A673 (cell line): ENCODE measurements at places on chromosomes 13 and 19. TPM values are rescaled to one million over a fixed set of nuclear protein-coding genes. Genes with fewer than 3 reads are reported as not detected.

CYP4F2 gene
- total RNA-seq, result not detected in 2 replicates

C19orf44 gene
- total RNA-seq, result 8.3 and 9.8 TPM in 2 replicates

KLK15 gene
- total RNA-seq, result not detected in 2 replicates

ATP4A gene
- total RNA-seq, result not detected in 2 replicates

- peaks cover 10% of the 10 kb centered on the region for H3K36me3 ChIP-seq
- peak; percentile 59 for DNase-seq
- H3K27me3 ChIP-seq, result no peaks in the 10 kb centered on the region
- no peak overlapping the region for H3K27ac ChIP-seq
- H3K4me1 ChIP-seq, result no peaks in the 10 kb centered on the region
Observed at GRCh38 chr19:35031072-35031881, 1.0 kb downstream of the SCN1B start.

- no peak overlapping the region for H3K4me3 ChIP-seq
- DNase-seq, result peak; percentile 42
- H3K27ac ChIP-seq, result no peak overlapping the region
- H3K27me3 ChIP-seq, result no peaks in the 10 kb centered on the region
Observed at GRCh38 chr19:43662487-43662886, 7.5 kb downstream of the PLAUR start.

GRCh38 chr19:45005787-45006186 is 4.5 kb downstream of the RELB start:
- no peaks in the 10 kb centered on the region for H3K36me3 ChIP-seq
- H3K27me3 ChIP-seq, result no peaks in the 10 kb centered on the region
- DNase-seq, result no peak
- H3K27ac ChIP-seq, result no peak overlapping the region

DNA sequence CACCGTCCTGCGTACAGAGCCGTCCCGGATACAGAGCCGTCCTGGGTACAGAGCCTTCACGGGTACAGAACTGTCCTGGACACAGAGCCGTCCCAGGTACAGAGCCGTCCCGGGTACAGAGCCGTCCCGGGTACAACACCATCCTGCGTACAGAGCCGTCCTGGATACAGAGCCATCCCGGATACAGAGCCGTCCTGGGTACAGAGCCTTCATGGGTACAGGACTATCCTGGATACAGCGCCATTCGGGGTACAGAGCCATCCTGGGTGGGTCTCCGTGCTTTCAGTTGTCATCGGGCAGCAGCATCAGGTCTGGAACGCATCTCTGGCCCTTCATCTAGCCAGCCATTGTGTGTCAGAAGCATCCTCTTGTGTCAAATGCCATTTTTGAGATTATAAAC is 222.3 kb upstream of the SOX1 start:
- H3K27me3 ChIP-seq, result peaks cover 33% of the 10 kb centered on the region
- no peaks in the 10 kb centered on the region for H3K4me1 ChIP-seq
- DNase-seq, result no peak
- no peak overlapping the region for H3K27ac ChIP-seq

- no peaks in the 10 kb centered on the region for H3K36me3 ChIP-seq
- peak; percentile 92 for DNase-seq
- no peak overlapping the region for H3K27ac ChIP-seq
- peaks cover 15% of the 10 kb centered on the region for H3K4me1 ChIP-seq
- peak overlapping the region; percentile 30 for H3K4me3 ChIP-seq
Observed at GRCh38 chr19:40529093-40529954, 47.3 kb upstream of the SHKBP1 start.
